Activated CD8-positive, alpha-beta memory T cell treated with anti-CD3 and anti-CD28 coated beads for 48 hours (primary cell): ENCODE measurements at places on chromosomes 13 and 19.

GRCh38 chr13:48790199-48790598 is 136.5 kb downstream of the CYSLTR2 start:
- DNase-seq = no peak

DNA sequence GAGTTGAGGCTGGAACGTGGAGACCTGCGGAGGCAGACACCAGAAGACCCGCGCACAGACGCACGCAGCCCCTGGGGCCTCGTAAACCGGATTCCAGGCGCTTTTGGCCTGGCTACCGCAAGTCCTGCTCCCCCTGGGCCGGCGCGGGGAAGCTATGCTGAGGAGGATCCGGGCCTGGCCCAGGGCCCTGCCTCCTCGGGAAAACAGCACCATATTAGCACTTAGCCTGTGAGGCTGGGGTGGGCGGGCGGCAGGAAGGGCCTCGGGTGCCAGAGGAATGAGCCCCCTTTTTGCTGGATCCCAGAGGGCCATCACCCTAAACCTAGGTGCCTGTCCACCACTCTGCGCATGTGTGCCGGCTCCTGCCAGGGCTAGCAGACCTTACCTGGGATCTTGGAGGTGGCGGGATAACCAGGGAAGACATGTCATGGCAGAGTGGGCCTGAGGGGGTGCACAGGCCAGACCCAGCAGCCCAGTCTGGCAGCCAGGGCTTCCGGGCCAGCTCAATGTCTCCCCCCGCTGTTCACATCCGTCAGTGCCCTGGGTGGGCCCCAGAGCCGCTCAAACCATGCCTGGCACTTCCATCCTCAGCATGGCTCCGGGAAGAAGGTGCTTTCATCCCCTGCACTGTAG is 7.3 kb downstream of the ELOF1 start:
- DNase-seq = no peak

- DNase-seq = no peak
Measured at GRCh38 chr19:55228403-55229031, at the start of gene TMEM86B. Gene TMEM86B, minus strand, starts transcription at chr19:55228763. Its CDS starts 22 bp downstream, at chr19:55228741.

GRCh38 chr13:85366759-85367417 is 432.3 kb downstream of the SLITRK6 start:
- DNase-seq = no peak

DNA sequence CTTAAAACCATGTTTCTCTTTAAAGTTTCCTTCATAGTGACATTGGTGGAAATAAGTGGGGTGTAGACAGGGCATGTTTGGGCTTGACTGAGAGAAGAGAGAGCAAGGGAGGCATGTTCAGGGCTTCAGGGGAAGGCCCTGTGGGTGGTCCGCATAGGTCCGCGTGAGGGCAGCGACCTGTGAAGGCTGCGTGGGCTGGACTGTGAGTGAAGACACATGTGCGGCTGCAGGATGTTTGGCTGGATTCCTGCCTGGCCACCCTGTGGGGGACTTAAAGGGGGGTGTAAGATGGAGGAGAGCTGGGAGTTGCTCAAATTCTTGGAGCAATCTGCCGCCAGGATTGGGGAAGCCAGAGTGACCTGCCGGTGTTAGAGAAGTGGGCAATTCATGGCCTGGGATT is 23.8 kb upstream of the KLF12 start:
- DNase-seq = no peak

DNA sequence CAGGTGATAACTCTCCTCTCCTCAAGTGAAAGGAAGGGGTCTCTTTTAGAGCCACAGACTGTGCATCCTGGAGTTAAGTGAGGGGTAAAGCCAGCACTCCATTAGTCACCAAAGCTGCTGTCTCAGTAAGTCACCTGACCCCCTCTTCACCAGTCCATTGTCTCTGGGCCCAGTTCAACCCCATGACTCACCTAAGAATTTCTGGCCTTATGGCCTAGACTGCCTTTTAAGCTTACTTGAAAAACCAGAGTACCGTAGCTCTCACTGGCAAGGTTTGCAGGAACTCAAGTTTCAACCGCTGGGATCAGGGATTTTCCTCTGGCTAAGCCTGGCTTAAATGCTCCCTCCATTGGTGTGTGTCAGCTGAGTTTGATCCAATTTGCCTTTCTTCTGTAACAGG is 23.4 kb upstream of the EID2 start:
- no peak for DNase-seq
